ENCODE measurements at places on chromosomes 1 and 21.

DNA sequence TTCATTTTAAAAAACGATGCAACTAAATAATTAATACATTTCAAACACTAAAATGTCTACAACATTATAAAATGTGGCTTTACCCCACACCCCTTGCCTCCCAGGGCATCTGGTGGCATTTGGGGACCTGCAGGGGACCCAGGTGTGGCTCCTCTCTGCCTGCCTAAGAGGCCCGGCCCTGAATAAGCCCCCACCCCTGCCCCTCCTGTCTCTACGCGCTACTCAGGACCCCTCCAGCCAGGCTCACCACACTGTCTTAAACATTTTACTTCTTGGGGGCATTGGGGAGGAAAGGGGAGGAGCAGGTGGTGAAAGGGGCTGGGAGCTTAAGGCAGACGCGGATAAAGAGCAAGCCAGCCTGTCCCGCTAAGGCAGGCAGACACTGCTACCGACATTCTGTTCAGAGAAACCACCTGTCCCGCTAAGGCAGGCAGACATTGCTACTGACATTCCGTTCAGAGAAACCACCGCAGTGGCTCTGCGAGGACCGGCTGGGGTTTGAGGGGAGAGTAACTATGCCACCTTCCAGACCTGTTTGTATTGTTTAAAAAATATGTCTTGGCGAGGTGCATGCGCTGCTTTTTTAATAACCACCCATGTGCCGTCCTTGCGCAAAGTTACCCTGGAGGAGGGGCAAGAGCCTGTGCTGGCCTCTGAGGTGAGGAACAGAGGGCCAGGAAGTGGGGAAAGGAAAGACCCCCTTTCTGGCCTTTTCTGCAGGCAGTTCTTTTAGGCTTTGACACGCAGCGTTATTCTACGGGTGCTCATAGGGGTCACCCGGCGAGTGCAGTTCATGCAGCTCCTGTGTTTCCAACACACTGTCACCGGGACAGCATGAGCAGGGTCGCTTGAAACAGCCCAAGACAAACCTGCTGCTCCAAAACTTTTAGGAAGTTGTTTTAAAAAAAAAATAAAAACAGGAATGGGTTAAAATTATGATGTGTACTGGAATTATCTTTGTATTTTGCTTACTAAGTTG lies 51.3 kb upstream of the RIPK4 start:
- DNase-seq = no peak

- DNase-seq = no peak
These were observed 51.6 kb upstream of the CNTN2 start for GRCh38 chr1:204991342-204991844.

- DNase-seq = no peak
These were observed 4.2 kb downstream of the FLAD1 start for GRCh38 chr1:154987326-154987725.

DNA sequence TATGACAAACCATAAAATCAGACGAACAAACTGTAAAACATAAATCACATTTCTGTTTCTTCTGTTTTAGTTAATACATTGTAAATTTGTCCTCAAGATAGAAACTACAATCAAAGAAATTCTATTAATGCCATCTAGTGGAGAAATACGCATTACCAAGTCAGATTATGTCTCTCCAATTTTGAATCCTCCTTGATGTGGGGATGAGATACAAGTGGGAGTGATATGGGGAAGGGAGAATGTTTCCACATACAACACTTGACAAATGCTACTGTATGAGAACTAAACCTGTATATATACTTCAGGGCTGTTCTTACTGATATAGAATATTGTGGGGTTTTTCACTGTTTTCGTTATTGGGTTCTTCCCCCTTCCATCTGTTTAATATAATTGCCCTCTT lies 2.6 kb downstream of the HFM1 start:
- DNase-seq = no peak

- DNase-seq = peak; percentile 79
These were observed 97.9 kb upstream of the RAB3GAP2 start for GRCh38 chr1:220370041-220370700.

DNA sequence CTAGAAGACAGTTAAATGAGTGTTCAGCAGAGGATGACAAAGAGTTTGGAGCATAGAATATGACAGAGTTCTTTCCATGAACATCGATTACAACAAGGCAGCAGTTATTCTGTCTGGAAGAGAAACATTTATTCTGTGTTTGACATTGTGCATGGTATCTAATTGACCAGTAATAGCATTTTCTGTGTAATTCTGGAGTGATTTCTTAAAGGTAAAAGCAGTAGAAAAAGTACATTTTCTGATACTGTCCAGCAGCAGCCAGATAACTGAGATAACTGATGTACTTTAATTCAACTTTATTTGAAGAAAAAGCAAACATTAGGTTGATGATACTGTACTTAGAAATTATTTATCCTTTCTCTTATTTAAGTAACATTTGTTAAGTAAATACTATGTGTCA lies 497.1 kb downstream of the AGBL4 start:
- no peak for DNase-seq

DNA sequence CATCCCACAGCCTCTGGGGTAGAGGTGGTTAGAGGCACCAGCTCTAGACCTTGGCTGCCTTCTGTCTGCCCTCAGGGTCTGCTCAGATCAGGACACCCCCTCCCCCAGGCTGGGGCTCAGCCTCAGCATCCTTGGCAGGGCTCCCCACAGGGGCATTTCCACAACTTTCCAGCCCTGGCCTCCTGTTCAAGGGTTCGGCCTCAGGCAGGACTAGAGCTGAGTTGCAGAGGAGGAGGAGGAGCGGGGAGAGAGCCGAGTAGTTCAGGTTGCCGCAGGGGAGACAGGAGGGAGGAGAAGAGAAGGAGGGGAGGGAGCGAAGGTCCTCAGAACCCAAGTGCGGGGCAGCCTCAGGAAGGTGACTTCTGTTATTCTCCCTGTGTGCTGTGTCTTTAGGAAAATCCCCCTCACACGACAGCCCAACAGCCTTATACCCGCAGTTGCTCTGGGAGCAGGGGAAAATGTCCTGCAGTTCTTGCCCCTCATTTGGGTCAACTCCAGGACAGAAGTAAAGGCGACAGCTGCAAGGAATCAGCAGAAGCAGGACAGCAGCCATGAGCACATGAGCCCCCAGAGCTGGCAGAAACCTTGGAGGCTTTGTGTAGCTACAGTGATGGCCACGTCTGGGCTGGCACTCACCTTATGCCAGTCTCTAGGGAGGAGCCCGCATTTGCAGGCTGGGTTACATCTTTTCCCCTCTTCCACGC lies 46.5 kb upstream of the TENT5B start:
- no peak for DNase-seq

GRCh38 chr1:3541936-3542335 lies 69.4 kb downstream of the MEGF6 start:
- no peak for DNase-seq

GRCh38 chr1:248000169-248000568 lies 13.3 kb upstream of the OR2L5 start:
- DNase-seq = no peak

DNA sequence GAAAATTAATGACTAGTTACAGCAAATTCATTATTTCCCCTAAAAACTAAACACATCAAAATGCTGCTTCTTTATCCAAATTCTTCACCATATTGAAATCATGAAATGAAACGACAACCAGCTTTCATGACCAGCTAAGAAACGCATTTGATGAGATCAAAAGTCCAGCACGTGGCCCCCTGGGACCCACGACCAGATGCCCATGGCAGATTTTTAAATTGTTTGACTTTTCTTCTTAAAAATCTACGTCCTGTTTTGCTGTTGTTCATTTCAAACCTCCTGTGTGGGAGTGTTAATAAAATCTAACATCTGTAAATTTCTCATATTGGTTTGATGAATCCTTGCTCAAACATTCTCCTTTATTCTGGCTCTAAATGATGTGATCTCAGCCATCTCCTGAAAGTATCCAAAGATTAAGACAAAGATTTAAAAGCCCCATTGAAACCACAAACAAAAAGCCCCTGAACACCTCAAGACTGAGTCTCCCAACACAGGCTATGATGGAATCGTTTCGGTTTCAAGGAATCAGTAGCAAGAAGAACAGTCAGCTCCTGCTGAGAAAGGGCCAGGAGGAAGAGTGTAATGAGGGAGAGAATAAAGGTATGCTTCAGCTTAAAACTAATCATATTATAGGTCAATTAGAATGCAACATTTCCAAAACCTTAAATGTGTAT lies 523.6 kb downstream of the SMYD3 start:
- no peak for DNase-seq

DNA sequence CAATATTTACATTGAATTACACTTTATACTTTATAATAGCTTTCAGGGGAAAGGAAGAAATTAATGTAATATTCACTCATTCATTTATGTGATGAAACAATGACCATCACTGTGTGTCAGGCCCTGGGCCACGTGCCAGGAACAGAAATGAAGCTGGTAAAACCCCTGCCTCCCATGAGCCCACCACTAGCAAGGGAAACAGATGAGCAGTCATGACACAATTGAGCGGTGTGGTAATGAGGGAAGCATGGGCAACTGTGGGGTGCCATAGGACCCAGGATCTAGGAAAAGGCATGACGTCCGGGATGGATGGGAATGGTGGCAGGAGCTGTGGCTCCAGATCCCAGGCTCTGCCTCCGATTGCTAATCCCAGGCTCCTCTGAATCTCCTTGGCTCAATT lies 17.0 kb upstream of the SLC5A9 start:
- DNase-seq = no peak

- no peak for DNase-seq
These were observed 35.6 kb upstream of the SEC16B start for GRCh38 chr1:178005450-178005849.

DNA sequence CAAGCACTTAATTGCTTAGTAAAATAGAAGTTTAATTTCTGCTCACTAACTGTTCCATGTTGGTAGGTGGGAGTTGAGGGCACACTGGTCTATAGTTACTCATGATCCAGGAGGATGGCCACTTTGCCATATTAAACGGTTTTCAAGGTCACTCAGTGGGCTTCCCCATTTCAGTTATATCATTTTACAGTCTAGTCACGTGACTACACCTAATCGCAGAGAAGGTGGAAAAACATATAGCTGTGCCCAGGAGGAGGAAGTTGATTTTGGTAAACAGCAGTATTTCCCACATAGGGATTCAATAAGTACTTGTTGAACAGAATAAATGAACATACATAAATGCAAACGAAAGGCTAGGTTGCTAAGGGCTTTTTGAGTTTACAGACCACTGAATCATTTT lies 541.1 kb upstream of the CAMK1G start:
- no peak for DNase-seq

DNA sequence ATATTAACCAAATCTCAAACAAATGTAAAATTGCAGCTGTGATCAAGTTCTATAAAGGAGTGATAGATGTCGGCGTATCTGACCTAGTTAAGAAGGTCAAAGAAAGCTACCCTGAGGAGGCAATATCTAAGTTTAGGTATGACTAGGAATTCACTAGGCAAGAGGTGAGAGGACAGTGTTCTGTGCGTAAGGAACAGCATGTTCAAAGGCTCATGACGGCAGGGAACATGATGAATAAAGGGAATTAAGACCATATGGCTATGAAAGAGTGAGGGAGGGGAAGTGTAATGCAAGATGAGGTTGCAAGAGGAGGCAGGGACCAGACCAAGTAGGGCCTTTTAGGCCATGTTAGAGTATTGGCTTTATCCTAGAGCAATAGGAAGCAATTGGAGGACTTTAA lies 8.6 kb downstream of the LIX1L start:
- DNase-seq = peak; percentile 53

DNA sequence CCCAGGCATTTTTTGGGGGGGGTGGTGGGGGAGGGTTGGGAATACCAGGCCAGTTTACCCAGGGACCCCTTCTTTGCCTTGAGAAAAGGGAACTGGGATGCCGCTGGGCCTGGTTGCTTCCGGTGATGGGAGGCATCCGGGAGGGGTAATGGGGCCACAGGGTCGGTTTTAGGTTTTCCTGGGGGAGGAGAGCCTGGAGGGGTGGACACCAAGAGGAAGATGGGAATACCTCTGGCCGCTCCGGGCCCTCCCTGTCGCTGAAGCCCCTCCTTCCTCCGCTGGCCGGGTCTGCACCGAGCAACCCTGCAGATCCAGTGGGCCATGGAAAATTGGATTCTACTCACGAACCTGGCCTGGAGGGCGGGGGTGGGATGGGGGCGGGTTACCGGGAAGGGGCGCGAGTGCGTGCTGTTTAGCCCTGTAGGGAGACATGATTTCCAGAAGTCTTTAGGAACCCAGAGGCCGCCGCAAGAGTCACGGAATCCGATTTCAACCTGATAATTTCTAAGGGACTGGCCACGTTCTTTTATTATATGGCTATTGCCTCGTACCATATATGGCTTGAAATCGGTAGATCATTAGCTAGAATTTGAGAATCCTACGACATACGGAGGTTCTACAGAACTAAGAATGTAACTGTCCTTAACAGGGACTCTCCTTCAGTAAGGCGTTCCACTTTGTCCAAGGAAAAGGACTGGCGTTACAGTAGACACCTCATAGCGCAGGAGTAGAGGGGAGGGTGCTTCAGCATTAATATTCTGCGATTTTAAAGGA lies 749 bp downstream of the AKIRIN1 start:
- no peak for DNase-seq

DNA sequence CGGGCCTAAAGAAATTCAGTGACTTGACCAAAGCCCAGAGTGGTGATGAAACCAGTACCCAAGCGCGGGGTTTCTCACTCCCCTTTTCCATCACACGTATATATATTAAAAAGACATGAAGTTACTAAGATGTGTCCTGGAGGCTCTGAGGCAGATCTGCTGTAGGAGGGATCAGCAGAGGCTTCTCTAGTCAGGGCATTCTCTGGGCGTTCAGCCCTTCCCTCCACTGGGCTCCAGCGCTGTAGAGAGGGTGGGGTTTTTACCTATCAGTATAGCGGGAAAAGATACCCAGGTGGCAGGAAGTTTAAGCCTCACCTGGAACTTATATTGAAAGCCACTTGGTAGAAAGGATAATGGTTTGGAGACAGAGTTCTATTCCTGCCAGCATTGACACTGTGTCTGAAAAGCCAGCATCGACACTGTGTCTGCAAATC lies 862 bp upstream of the PLEKHO1 start:
- no peak for DNase-seq

DNA sequence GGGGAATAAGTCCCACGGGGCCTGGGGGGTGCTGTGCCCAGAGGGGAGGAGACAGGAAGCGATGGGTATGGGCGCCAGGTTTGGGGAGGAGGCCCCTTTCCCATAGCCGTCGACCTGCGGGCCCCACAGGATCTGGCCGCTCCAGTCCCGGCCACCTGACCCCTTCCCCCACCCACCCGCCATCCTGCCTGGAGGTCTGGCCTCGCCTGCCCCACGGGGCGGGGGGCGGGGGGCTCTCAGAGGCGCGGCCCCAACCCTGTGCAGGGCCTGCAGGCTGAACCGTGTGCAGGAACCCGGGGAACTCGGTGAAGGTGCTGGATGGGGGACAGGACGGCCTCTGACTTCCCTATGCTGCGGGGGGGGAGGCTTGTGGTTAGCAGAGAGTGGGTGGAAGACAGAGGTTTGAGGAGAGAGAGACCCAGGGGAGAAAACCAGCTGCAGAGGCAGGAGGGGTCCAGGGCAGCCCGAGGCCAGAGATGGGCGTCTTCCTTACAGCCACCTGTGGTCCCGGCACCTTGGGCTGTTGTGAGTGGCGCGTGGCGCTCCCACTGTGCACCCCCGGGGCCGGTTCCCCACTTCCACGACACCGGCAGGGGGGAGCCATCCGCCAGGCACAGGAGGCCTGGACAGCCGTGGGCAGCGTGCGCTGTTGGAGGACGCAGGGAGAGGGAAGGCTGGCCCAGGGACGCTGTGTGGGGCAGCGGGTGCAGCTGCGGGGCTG lies 2.5 kb upstream of the TNFRSF18 start:
- peak; percentile 39 for DNase-seq

- no peak for DNase-seq
These were observed 9.0 kb downstream of the TMEM61 start for GRCh38 chr1:54989473-54989872.

- DNase-seq = no peak
These were observed 23.3 kb upstream of the ARTN start for GRCh38 chr1:43910343-43910742.

- no peak for DNase-seq
These were observed 54.6 kb downstream of the PRKCZ start for GRCh38 chr1:2104621-2105427.

Measured in skeletal muscle cell (primary cell).